ENCODE measurements at places on chromosomes 13 and 19. TPM values are rescaled to one million over a fixed set of nuclear protein-coding genes. Genes with fewer than 3 reads are reported as not detected.

GRCh38 chr19:55075371-55075998 is at the start of gene EPS8L1:
EPS8L1 (plus strand) TSS chr19:55075869; CDS start chr19:55076445, 576 bp downstream.
- no peaks in the 10 kb centered on the region for H3K36me3 ChIP-seq
- DNase-seq = no peak
- H3K27me3 ChIP-seq = no peaks in the 10 kb centered on the region
- H3K4me3 ChIP-seq = no peak within 1 kb of the TSS

GRCh38 chr13:44868397-44868796 is 120.9 kb downstream of the NUFIP1 start:
- no peaks in the 10 kb centered on the region for H3K27me3 ChIP-seq
- H3K27ac ChIP-seq = no peak overlapping the region
- no peaks in the 10 kb centered on the region for H3K36me3 ChIP-seq

- H3K27me3 ChIP-seq = no peaks in the 10 kb centered on the region
- H3K4me3 ChIP-seq = no peak overlapping the region
- H3K27ac ChIP-seq = peak overlapping the region; percentile 54
These were observed 2.0 kb downstream of the TDRD3 start for GRCh38 chr13:60398907-60399589.

- H3K4me3 ChIP-seq = no peak overlapping the region
- no peak for DNase-seq
- H3K36me3 ChIP-seq = no peaks in the 10 kb centered on the region
- no peaks in the 10 kb centered on the region for H3K27me3 ChIP-seq
- H3K4me1 ChIP-seq = no peaks in the 10 kb centered on the region
These were observed 80.1 kb downstream of the DCLK1 start for GRCh38 chr13:36051082-36051481.

DNA sequence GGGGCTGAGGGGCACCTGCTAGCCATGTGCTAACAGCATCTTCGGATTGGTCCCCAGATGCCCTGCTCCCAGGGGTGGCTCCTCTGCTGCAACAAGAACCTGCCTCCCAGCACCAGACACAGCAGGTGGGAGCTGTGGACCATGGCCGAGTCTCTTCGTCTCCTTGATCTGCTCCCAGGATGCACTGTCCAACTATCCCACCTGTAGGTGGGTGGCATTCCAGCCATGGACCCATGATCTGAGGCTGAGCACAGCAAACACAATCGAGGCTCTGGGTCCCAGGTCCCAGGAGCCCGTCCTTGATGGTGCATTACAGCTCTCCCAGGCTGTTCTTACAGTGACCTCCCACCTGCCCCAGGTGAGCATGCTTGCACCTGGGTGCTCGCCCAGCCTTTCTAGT is 1.6 kb downstream of the ZNF837 start:
- H3K27ac ChIP-seq = no peak overlapping the region
- no peaks in the 10 kb centered on the region for H3K36me3 ChIP-seq
- H3K4me3 ChIP-seq = no peak overlapping the region
- DNase-seq = no peak

DNA sequence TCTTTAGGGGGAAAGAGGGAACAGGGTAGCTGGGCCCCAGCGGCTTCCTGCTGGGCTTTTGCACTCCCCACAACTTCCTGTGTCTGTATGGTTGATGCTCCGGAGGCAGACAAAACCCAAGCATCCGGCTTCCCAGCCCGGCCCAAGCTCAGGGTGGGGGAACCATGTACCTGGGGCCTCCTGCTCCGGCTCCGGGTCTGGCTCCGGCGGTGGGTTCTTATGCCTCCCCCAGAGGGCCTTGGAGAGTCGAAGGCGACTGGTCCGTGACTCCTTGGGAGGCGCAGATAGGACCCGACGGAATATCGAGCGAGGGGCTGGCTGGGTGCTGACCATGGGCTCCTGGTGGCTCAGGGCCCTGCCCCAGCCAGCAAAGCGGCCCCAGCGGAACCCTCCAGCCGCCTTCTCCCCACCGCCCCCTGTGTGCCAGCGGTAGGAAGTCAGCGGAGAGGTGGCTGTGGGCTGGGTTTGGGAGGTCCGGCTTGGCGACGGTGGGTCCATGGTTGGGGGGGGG is 428 bp downstream of the RASAL3 start:
- H3K4me3 ChIP-seq = no peak overlapping the region
- DNase-seq = no peak

DNA sequence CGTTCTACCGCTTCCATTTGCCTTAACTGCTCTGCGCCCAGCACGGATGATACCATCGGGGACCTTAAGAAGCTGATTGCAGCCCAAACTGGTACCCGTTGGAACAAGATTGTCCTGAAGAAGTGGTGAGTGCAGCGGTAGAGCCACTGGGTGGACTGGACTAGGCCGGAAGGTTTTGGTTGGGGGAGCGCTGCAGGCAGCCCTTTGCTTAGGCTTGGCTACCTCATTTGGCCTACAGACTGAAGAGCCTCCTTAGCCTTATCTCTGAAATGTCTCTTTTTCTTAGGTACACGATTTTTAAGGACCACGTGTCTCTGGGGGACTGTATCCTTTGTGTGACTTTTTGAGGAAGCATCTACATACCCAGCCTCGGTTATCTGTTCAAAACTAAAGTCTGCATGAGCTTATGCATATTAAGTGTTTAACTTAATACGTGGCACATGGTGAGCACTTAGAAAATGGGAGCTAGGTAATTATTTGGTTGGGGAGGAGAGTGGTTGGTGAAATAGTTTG is 889 bp downstream of the UBL5 start:
- no peaks in the 10 kb centered on the region for H3K4me1 ChIP-seq
- H3K27me3 ChIP-seq = no peaks in the 10 kb centered on the region
- H3K36me3 ChIP-seq = peaks cover 6% of the 10 kb centered on the region

DNA sequence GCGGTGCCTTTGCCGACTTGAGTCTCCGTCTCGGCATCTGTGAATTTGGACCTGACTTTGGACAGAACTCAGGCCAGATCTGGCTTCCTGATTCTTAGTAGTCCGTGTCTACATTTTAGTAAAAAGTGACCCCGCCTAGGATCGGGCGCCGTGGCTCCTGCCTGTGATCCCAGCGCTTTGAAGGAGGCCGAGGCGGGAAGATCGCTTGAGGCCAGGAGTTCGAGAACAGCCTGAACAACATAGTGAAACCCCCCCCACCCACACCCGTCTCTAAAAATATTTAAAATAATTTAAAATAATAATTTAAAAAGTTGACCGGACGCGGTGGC is 849 bp upstream of the TCF3 start:
- peaks cover 5% of the 10 kb centered on the region for H3K4me1 ChIP-seq
- no peak for DNase-seq
- peak overlapping the region; percentile 89 for H3K27ac ChIP-seq
- H3K36me3 ChIP-seq = no peaks in the 10 kb centered on the region

DNA sequence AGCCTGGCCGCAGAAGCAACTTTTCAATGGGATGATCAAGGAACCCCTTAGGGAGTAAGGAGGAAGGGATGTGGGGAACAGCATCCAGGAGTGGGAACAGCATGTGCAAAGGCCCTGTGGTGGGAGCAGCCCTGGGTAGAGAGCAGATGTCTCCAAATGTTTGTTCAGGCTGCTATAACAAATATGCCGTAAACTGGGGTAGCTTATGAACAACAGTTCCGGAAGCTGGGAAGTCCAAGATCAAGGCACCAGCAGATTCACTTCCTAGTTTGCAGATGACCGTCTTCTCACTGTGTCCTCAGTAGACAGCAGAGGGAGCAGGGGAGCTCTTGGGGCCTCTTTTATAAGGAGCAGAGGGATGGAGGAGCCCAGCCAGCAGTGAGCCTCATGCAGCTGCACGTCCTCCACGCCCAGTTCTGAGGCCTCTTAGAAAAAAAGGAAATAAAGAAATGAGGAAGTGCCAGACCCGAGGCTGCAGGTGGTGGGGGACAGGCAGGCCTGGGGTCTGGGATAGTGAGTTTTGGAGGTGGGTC is 4.2 kb upstream of the LRRC25 start:
- H3K36me3 ChIP-seq = no peaks in the 10 kb centered on the region
- H3K4me3 ChIP-seq = no peak overlapping the region
- no peak for DNase-seq

DNA sequence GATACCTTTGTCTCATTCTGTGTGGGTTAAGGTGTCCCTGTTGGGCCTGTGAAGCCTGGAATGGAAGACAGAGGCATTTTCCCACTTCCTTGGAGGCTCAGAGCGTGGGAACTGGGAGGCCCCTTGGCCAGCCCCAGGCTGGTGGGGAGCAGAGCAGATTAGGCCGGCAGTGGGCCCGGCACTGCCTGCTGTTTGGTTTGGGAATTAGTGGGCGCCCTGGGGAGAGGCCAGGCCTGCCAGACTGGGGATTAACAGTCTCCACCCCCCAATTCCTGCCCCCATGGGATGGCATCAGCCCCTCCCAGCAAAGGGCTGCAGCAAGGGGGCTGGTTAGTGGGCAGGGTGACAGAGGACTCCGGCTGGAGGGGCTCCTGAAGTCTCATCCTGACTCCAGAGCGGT is 3.1 kb upstream of the BEST2 start:
- no peaks in the 10 kb centered on the region for H3K27me3 ChIP-seq
- H3K27ac ChIP-seq = no peak overlapping the region
- H3K4me1 ChIP-seq = peaks cover 4% of the 10 kb centered on the region
- no peak overlapping the region for H3K4me3 ChIP-seq
- no peak for DNase-seq
- H3K36me3 ChIP-seq = no peaks in the 10 kb centered on the region

DNA sequence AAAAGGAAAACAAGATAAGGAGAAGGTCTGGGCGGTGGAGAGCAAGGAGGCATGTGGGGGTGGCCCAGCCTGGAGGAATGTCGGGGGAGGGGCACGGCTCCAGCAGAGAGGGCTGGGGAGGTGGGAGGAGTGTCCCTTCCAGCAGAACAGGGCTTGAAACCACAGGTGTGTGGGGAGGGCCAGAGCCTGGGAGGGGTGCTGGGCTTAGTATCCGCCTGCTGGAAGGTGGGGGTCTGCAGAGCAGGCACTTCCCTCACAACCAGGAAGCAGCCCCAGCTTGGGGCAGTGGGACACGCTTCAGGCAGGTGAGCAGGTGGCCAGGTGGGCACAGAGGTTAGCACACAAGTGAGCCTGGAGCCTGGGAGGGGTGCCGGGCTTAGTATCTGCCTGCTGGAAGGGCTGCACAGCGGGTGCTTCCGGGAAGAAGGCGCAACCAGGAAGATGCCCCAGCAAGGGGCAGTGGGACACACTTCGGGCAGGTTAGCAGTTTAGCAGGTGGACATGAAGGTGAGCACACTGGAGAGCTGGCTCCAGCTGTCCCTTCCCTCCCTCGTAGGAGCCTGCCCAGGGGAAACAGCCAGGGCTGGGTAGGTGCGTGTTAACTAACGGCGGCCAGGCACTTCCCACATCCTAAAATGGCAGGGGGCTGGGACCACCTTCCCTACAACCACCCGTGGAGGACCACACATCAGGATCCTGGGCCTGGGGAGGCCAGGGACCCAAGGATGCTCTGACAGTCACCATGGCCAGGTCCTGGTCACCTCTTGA is 3.0 kb downstream of the GAS6 start:
- no peaks in the 10 kb centered on the region for H3K36me3 ChIP-seq
- peaks cover 11% of the 10 kb centered on the region for H3K4me1 ChIP-seq
- no peak overlapping the region for H3K4me3 ChIP-seq
- DNase-seq = no peak
- no peaks in the 10 kb centered on the region for H3K27me3 ChIP-seq
- H3K27ac ChIP-seq = no peak overlapping the region

GRCh38 chr13:43146400-43146799 is 123.0 kb downstream of the DNAJC15 start:
- no peaks in the 10 kb centered on the region for H3K36me3 ChIP-seq
- H3K27ac ChIP-seq = no peak overlapping the region
- DNase-seq = no peak
- H3K4me1 ChIP-seq = no peaks in the 10 kb centered on the region

DNA sequence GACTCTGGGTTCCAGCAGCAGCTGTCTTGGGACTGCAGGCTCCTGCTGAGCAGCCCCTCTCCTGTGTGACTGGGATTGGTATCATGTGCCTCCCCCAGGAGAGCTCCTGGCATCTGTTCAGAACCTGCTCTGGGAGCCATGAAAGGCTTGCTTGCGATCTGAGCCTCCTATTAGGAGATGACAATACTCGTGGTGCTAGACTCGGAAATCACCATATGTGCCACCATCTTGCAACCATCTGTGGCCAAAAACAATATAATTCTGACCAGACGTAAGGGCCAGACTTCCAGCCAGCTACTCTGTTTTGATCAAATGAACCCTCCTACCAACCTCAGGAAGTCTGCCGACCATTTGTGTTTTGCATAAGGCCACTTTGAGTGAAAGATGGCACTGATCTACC is 484.7 kb downstream of the IRS2 start:
- no peak overlapping the region for H3K4me3 ChIP-seq
- H3K27me3 ChIP-seq = no peaks in the 10 kb centered on the region
- H3K36me3 ChIP-seq = no peaks in the 10 kb centered on the region
- H3K4me1 ChIP-seq = no peaks in the 10 kb centered on the region
- DNase-seq = no peak
- no peak overlapping the region for H3K27ac ChIP-seq

GRCh38 chr13:48819899-48820298 is 155.8 kb upstream of the FNDC3A start:
- no peaks in the 10 kb centered on the region for H3K36me3 ChIP-seq
- H3K4me3 ChIP-seq = no peak overlapping the region
- no peak overlapping the region for H3K27ac ChIP-seq
- H3K27me3 ChIP-seq = no peaks in the 10 kb centered on the region
- no peak for DNase-seq

The NBEA gene
- total RNA-seq = 3.3 TPM

The ICAM1 gene
- 136 TPM for total RNA-seq

The HSH2D gene
- total RNA-seq = not detected

The LGALS14 gene
- total RNA-seq = not detected

The CGB5 gene
- not detected for total RNA-seq

The ZNF8 gene
- 12.6 TPM for total RNA-seq

The KIR2DL3 gene
- not detected for total RNA-seq

The FBN3 gene
- 0.10 TPM for total RNA-seq
